Caki2 (cell line): ENCODE measurements at places on chromosomes 2 and 18. TPM values are rescaled to one million over a fixed set of nuclear protein-coding genes. Genes with fewer than 3 reads are reported as not detected.

Gene ANKRD44
- 26.1 and 77.6 TPM in 2 replicates for total RNA-seq

Gene PLCD4
- total RNA-seq, result 4.3 and 11.9 TPM in 2 replicates

Gene SLC14A1
- not detected in 2 replicates for total RNA-seq

Gene FBXO11
- 9.1 and 42.9 TPM in 2 replicates for total RNA-seq

Gene REG3G
- total RNA-seq, result not detected in 2 replicates

Gene PDCD1
- not detected in 2 replicates for total RNA-seq

Gene IL1F10
- not detected in 2 replicates for total RNA-seq

Gene ONECUT2
- total RNA-seq, result 0.03 and 0.44 TPM in 2 replicates

Gene TTC31
- 10.6 and 19.9 TPM in 2 replicates for total RNA-seq

Gene ZNF804A
- total RNA-seq, result not detected in 2 replicates

Gene IL1RN
- total RNA-seq, result 0.78 and 2.6 TPM in 2 replicates

Gene CHRNA1
- not detected in 2 replicates for total RNA-seq

DNA sequence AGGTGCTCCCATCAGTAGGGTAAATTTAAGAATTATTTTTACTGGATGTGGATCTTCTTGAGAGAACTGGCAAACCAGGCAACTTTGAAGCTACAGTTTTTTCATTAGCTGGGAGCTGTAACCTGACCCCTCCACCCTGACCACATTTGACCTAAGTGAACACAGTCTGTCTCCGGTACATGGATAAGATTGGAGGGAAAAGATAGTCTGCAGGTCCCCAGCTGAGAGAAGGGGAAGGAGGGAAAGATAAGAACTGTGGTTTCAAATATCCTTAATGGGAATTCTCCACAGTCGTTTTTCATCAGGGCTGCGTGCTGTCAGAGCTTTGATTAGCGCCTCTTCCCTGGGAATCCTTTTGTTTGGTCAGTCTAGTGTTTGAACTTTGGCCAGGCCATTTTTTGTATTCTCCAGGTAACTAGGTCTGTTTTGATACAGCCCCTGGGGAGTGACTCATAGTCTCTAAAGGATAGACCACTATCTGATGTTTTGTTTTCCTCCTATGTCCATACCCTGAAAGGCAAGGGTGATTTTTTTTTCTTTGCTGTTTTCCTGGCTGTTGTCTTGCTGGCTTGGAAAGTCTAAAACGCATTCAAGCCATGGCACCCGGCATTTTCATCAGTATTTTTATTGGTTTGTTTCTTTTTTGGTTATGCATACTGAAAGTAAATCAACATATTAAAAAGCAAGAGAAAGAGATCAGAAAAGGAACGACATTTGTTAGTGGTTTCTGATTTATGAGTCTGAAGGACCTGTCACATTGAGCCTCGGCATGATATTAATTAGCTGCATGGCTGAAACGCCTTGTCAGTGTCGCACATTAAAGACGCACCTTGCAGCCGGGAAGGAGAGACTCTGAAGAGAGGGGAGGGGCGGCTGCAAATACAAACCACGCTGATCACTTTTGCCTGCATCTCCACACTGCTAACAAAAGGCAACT, 183.4 kb upstream of the FN1 start:
- DNase-seq, result peak; percentile 98

- DNase-seq, result no peak
These were observed 48.8 kb upstream of the TMEFF2 start for GRCh38 chr2:192243488-192243887.

- DNase-seq, result no peak
These were observed 14.3 kb upstream of the CD28 start for GRCh38 chr2:203692031-203692710.

DNA sequence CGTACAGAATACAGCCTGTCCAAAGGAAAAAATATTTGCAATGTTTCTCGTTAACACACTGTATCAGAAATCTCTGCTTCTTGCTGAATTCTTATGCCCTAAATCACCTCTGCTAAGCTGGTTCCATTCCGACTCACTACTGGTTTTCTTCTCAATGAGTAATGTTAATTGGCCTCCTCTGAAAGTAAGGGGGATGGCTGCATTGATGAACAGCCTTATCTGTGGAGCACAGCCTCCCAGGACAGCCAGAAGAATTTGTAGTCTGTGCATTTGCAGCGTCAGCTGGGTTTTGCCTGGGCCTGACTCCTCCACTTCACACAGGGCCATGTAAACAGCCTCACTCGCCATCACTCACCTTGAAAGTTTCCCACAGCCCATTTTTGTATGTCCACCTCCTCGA, 127.7 kb downstream of the RNF152 start:
- DNase-seq, result no peak

DNA sequence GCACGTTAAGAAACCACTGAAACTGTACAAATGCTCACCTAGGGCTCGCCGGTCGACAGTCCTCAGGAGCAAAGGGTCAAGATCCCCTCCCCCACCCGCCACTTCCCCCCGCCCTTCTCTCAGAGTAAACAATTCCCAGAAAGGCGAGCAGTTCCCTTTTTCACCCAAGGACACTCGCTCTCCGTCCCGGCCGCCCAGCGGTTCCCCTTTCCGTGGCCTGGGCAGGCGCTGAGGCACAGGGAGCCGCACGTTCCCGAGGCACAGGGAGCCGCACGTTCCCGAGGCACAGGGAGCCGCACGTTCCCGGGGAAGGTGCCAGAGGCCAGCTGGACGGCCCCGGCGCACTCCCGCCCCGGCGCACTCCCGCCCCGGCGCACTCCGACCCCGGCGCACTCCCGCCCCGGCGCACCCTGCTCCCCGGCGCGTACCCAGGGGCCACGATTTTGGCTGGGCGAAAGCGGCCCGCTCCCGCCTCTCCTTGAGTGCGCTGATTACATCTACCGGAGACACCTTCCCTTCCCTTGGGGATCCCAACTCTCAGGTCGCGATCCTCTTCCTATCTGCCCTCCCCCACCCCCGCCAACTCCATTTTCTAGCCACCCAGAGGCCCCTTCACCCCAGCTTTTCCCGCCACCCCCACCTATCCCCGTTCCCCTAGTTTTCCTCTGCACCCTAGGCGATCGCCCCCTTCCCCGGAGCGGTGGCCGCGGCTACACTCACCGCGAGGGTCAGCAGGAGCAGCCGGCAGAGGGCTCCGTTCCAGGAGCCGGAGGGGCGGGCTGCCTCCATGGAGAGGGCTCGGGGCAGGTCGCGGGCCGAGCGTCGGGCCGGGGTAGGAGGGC, 817 bp downstream of the DSC2 start:
- peak; percentile 32 for DNase-seq

GRCh38 chr2:1561811-1562421, 148.7 kb downstream of the TPO start:
- DNase-seq, result no peak

GRCh38 chr18:13658436-13659204, 67.7 kb downstream of the FAM210A start:
- DNase-seq, result no peak

GRCh38 chr2:40043191-40043590, 264.1 kb upstream of the THUMPD2 start:
- DNase-seq, result no peak

DNA sequence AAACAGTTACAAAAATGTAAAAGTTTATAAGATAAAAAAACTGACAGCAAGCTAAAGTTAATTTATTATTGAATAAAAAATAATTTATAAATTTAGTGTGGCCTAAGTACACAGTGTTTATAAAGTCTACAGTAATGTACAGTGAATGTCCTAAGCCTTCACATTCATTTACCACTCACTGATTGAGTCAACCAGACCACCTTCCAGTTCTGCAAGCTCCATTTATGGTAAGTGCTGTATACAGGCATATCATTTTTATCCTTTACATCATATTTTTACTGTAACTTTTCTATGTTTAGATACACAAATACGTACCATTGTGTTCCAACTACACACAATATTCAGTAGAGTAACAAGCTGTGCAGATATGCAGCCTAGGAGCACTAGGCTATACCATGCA, 184.2 kb upstream of the LRATD1 start:
- no peak for DNase-seq

- no peak for DNase-seq
These were observed 34.0 kb downstream of the MTHFD2 start for GRCh38 chr2:74232426-74232825.

GRCh38 chr2:72139874-72140620, 7.6 kb downstream of the CYP26B1 start:
- DNase-seq, result no peak

DNA sequence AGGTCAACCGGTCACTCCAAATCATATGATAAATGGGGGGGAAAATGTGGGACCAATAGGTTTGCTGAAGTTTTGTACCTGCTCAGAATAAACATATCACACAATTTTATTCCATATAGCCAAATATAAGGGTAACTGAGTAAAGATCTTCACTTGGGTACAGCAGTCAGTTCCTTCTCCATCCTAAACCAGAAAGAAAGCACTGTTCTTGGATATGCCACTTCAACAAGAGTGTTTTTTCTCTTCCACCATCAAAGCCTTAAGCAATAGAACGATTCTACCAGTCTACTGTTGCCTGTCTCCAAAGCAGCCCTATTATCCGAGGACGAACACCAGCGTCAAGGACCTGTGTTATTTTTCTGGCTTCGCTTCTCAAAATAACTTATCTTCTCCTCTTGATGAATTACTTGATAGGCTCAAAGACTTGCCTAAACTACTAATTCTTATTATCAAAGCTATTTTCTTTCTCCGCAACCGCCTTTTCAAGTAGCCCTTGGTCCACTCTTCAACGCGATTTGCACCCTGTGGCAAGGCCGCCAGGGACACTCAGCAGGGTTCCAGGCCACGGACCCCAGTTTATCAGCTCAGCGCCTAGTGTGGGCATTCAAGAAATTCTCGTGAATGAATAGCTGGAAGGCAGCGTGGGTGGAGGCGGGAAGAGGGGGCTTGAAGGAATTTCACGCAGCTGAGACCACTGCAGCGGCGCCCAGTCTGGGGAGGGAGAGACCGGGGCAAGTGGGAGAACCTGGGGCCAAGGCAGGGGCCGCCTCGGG, 646 bp downstream of the ALS2 start:
- peak; percentile 60 for DNase-seq

GRCh38 chr18:59617468-59617932, 79.7 kb downstream of the CCBE1 start:
- DNase-seq, result no peak

- DNase-seq, result peak; percentile 43
These were observed 36.2 kb downstream of the EIF2AK3 start for GRCh38 chr2:88590998-88591613.

DNA sequence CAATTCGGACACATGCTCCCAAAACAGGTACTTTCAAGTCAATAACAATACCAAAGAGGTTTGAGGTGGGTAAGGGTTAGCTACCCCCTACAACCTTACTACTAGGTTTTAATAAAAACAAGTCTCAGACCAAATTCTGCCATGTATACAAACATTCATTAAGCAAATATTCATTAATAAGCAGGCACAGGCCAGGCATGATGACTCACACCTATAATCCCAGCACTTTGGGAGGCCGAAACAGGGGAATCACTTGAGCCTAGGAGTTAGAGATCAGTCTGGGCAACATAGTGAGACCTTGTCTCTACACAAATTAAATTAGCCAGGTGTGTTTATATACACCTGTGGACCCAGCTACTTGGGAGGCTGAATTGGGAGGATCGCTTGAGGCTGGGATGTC, 11.7 kb upstream of the ELAC1 start:
- DNase-seq, result no peak

DNA sequence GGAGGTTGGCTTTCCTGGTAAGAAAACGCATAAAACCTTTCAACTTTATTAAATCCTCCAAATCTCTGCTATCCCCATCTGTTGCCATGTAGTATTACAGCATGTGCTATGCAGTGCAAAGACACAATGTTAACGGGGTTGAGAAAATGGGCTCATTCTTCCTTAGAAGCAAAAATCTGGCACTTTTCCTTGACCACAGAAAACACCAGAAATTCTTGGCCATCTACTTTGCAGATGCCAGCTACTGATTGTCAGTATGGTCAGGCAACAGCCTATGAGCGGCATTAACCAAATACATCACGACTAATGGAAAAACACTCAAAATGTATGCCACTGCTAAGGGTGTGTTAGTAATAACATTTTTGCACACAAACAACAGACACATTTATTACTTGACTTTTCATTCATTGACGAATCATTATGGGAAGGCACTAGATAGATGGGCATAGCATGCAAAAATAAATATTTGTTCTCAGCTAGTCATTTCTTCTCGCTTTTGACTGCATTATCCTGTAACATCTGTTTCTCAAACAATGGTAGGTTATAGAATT, 65.2 kb upstream of the CRIM1 start:
- no peak for DNase-seq

- DNase-seq, result no peak
These were observed 3.4 kb downstream of the IRS1 start for GRCh38 chr2:226796012-226796839.

DNA sequence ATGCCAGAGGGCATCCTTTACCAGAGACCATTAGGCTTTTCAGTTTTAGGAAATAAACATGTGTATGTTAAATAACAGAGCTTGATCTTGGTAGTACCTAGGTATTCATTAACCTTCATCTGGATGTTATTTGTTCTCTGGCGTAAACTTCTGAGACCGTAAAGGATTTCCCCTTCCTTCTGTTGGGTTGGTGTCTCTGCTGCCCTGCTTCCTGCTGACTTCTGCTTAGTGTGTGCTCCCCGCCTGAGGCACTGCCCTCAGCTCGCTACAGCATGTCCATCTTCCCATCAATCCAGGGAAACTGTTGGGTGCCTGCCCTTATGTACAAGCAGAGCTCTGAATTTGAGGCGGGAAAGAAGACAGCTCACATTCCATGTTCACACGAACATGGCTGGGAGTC, 177.9 kb downstream of the TPGS2 start:
- no peak for DNase-seq

- DNase-seq, result no peak
These were observed 48.9 kb upstream of the SH3RF3 start for GRCh38 chr2:109080109-109080508.

- no peak for DNase-seq
These were observed 22.0 kb downstream of the RHOB start for GRCh38 chr2:20468549-20469500.

- DNase-seq, result no peak
These were observed 30.8 kb upstream of the TRIB2 start for GRCh38 chr2:12685956-12686355.

DNA sequence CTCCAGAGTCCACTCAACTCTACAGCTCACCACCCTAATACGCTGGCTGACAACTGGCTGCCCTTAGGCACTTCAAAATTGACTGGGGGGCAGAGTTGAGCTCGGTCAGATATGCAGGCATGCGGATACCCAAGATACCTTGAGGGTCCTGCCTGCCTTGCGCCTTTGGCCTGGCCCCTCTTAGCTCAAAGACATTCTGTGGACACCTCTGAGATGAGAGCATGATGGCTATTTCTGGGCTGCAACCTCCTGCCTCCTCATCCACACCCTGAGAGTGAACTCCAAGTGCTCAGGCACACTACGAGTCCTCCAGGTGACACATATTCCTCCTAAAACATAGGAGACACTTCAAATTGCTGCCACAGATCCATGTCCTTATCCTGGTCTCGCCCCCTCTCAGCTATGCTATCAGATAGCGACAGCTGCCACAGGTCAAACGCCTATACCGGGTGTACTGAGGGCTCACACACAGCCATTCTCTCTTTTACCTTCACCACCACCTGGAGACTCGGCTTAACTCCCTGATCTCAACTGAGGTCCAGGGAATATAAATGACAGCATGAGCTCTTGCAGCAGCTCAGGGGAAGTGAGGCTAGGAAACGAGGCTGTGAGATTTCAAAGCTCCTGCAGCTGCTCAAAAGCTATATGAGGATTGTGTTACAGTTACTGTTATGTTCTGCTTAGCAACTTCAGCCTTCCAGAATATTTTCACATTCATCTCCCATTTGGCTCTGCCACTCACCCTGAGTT, 60.5 kb upstream of the TEX51 start:
- no peak for DNase-seq
